ENCODE measurements at places on chromosomes 2 and 18.

DNA sequence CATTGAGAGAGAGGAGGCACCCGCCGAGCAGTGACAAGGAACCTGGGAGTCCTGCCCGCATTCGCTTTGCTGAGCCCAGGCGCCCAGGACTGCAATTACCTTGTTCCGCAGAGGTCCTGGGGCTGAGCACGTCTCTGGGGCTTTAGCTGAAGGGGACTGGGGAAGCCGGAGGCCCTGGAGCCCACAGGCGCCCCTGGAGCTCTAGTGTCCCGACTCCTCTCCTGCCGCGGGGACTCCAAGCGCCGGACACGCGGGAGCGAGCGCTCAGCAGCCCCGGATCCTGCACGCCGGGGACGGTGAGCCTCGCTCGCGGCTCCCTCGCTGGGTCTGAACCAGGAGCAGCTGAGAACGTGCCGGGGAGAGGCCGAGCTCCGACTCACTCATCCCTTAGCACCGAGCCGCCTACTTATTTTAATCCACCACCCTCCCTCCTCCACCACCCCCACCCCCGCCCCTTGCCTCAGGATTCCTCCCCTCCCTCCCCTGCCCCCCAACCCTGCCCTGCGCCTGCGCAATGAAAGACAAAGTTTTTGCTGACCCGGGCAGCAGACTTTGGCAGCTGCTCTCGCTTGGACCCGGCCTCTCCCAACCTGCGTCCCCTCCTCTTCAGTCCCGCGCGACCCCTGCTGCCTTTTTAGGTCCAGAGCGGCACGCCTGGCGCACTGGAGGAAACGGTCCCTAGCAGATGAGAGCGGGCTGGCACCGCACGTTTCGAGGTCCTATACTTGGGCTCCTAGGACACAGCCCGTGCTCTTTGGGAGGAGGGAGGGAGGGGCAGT lies at the start of gene OSR1:
TSS of gene OSR1 (minus strand) at position 382 of the 779 bp plus-strand sequence. CDS start 4,818 bp downstream, outside the sequence.
- no peak for DNase-seq

GRCh38 chr2:138329591-138329990 lies 172.0 kb upstream of the SPOPL start:
- no peak for DNase-seq

DNA sequence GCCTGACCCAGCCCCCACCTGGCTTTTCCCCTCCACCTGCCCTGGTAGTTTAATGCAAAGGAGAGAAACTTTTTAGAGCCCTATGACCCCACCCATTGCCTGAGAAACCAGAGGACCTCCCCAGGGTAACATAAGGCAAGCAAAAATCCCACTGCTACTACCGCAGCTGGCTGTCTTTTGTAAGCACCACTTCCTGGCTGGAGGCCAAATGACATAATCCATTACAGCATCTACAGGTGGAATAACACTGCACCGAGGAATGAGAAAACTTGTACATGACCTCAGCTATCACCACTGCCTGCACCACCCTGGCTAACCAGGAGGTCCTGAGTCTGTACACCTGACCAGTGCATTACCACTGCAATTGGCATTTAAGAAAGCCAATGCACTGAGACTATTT lies 149.6 kb upstream of the GALNT5 start:
- no peak for DNase-seq

DNA sequence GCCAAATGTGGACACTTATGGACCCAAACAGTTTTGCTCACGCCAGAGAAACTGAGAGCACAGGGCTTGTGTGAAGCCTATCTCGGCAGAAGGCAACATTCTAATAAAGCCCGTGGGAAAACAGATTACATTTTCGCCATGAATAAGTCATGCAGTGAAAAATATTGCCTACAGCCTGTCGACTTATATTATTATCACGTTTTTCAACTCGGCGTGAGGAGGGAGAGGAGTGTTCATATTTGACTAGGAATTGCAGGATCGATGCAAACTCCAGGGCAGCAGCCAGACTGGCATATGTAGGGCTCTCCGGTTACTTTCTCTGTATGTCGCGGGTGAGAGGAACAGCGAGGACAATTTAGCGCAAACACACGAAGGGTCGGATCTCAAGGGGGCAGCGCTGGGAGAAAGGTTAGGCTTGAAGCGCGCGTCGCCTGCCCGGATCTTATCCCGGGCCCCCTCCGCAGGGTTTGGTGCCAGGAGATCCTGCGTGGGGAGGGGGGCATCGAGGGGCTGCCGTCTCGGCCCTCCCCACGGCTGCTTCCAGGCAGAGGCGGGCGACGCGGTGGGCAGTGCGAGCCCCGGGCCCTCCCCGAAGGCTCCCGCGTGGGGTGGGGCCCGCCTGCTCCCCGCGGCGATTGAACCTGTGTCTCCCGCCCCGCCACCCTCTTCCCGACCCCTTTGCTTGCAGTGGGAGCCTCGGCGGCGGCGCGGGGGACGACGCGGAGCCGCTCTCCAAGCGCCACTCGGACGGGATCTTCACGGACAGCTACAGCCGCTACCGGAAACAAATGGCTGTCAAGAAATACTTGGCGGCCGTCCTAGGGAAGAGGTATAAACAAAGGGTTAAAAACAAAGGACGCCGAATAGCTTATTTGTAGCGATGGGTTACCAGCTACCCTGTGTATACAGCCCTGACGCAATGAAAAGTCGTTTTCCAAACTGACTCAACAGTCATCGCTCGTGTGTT lies 4.4 kb downstream of the ADCYAP1 start:
- no peak for DNase-seq

DNA sequence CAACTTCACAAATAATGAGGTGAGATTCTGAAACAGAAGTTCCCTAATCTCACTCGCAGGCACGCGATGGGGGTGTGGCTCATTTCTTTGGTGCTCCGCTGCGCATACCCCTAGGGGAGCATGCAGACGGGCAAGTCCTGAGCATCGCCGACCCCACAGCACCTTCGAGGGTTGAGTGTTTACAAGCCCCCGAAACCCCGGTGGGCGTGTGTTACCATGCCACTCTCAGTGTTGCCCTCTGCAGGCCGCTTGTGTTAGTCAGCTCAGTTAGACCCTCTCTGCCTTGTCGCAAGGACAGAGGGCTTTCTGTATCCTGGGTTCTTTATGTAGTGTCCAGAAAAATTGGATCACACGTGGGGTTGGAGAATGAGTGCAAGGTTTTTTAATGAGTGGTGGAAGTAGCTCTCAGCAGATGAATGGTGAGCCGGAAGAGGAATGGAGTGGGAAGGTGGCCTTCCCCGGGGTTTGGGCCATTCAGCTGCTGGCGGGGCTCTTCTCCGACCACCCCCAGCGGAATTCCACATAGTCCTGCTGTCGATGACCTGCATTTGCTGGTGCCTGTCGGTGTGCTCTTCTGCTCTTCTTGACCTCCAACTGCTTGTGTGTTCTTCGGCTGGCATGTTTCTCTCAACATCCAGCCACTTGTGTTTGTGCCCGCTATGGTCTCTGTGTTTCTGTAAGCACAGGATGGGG lies 191.3 kb downstream of the RPRM start:
- no peak for DNase-seq
